ENCODE measurements at places on chromosomes 5 and 9.
A peak's percentile ranks its signal among the peaks of the same experiment; 100 is the strongest.

- DNase-seq: peak; percentile 11
Observed at GRCh38 chr9:23850242-23850689, 24.2 kb upstream of the ELAVL2 start.

DNA sequence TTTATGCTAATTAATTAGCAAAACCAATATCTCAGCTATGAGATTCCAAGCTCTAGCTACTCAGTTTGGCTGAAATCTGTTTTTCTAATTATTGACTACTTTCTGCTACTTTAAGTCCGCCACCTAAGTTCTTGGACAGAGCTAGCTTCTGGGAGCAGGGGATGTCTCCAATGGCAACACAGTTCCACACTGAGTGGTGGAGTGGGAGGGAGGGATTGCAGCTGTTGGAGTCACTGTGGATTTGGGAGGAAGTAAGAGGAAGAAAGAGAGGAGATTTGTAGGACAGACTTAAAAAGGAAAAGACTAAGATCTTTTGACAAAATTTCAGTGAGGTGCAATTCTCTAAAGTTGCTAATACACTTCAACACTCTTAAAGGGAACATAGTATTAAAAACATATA lies 450.8 kb downstream of the NFIB start:
- DNase-seq: no peak

DNA sequence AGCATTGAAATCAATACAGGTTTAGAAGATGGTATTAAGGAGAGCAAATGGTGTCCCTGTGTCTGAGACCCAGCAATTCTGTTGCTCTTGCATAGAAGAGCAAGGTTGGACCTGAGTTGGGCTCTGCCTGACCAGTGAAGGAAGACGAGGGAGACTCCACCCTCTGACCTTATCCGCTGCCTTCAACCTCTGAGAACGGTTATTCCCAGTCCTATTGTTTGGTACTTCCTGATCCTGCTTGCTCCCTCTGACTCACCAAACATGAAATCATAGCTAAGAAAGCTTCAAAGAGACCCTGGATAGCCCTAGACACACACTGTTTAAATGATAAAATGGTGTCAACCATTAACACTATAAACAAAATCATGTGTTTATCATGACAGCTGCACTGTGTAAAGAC lies 218.5 kb downstream of the PLK2 start:
- no peak for DNase-seq

GRCh38 chr5:90700299-90700698 lies 141.7 kb downstream of the ADGRV1 start:
- DNase-seq: no peak

DNA sequence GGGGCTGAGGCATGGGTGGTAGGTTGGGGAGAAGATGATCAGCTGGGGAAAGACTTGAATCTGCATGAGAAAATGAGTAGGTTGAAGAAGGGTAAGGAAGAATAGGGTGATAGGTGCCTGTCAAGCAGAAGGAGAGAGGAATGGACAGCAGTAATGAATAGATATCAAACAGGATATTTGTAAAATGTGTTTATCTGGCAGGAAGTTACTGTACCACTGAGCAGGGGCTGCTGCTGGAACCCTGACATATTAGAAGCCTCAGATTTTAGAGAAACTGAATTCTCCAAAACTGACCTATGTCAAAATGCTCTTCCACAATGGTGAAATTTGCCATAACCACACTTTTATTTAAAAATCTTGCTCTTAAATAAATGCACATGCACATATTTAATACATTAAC lies 41.0 kb downstream of the CCDC192 start:
- DNase-seq: no peak

DNA sequence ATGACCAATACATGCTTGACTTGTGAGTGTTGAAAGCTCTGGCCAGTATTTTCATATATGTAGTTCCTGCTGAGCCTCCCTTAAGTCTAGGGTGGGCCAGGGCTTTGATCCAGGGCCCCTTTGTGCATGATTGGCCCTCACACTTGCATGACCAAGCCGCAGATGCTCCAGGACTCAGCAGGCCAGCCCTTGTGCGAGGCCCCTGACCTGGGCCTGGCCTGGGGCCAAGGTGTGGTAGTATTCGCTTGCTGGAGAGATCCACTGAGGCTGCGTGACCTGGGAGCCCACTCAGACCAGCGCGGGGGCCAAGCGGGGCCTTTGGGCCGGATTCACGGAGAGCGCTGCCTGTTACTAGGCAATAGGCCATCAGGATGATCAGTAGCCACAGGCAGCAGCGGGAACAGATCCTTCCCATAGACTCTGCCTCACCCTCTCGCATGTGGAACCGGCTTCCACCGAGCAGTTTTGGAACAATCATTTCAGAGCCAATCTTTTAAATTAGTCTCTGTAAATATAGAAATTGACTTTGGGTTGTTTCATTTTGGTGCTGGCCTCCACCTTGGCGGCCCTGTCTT lies 79.0 kb upstream of the PTCH1 start:
- no peak for DNase-seq

DNA sequence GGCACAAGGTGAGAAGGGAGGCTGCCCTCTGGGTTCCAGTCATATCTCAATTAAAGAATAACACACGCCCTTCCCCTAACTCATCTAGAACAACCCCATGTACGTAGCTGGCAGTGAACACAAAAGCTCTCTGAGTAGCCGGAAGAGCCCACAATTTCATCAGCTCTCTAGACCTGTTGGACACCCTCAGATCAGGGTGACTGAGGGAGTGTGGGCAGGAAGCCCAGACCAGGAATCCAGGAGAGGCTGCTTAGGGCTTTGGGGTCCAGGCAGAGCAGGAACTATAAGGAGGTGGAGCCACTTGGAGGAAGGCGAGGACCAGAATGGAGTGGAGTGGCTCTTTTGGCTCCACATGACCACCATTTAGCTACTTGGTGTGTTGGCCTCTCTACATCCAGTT lies 237.4 kb downstream of the NR3C1 start:
- no peak for DNase-seq

DNA sequence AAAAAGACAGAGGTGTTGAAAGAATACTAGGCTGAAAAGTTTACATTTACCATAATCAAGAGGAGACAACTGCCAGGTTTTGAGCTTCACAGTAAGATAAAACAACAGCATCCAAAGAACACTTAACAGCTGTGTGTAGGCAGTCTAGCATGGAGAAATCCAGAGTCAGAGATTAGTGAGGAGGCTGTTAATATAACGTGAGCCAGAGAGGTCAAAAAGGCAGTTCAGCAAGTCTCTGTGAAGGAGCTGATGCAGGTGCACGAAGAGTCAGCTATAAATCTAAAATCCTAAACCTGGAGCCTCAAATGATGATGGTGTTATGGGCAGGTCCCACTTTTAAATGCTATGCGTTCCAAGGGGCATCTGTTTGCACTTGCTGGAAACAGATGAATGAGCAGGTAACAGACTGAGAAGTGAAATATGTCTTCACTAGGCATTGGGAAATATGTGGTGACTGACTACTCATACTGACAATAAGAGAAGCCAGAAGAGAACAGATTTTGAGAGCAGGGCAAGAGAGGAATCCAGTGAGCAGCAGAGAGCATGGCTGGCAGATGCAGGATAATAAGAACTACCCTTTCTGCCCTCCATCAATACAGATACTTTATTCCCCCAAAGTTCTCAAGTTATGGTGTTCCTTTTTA lies 8.7 kb downstream of the APTX start:
- DNase-seq: no peak

DNA sequence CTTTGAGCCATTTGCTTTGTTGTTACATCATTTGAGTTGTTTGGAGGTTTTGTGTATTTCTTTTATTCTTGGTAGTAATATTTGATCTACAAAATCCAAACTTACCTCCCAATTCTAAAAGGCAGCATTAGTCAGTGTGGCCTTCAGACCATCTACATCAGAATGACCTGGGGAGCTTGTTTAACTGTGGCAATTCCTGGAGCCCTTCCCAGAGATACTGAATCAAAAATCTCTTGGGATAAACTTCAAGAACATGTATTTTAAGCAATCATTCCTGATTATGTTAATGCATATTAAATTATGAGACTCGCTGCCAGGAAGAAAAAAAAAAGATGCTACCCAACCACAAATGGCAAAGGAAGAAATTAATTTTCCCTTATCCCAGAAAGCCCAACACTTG lies 268.9 kb upstream of the PDE4D start:
- DNase-seq: no peak

DNA sequence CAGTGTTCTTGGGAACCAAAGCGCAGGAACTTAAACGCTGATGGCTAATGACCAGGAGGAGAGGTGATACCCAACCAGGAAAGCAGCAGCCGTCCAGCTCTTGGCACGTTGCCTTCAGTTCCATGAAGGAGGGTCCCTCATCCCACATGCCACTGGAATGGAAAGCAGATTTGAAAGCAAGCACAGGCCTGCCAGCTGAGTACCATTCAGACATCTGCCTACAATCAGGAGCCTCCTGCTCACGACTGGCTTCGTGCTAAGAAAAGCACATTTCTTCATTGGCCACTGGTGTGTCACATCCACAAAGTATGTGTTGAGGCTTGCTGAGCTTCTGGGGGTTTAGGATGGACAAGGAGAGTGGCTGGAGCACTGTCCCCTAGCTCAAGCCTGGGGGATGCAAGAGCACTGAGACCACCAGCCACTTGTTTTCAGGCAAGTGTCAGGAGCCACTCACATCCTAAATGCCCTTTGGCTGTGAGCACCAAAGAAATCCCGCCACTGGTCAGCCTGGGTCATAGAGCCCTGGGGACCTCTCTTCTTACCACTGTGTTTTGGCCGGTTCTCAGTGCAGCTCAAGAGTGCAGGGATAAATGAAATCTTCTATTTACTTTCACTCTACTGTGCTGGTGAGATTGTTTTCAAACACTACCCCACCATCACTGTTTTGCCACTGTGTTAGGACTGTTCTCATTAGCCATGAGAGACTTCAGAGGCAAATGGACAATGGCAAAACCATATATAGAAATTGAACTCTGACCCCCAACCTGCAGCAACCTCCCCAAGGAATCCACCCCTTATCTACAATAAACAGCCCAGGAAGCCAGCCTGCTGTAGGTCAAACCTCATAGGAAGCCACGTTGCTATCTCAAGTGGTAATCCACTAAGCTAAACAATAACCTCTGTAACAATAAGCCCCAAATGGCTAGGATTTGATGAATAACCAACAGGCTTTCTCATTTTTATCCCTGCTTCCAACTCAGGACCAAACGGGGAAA lies 58.3 kb downstream of the MTX3 start:
- DNase-seq: peak; percentile 35

- peak; percentile 66 for DNase-seq
Observed at GRCh38 chr9:34546834-34547827, 24.3 kb upstream of the ENHO start.

GRCh38 chr9:137757139-137757538 lies 120.4 kb upstream of the CACNA1B start:
- no peak for DNase-seq

GRCh38 chr9:87886933-87887505 lies 4.3 kb downstream of the SPATA31E1 start:
- no peak for DNase-seq

- peak; percentile 31 for DNase-seq
Observed at GRCh38 chr9:116467740-116468351, 219.3 kb upstream of the TRIM32 start.

DNA sequence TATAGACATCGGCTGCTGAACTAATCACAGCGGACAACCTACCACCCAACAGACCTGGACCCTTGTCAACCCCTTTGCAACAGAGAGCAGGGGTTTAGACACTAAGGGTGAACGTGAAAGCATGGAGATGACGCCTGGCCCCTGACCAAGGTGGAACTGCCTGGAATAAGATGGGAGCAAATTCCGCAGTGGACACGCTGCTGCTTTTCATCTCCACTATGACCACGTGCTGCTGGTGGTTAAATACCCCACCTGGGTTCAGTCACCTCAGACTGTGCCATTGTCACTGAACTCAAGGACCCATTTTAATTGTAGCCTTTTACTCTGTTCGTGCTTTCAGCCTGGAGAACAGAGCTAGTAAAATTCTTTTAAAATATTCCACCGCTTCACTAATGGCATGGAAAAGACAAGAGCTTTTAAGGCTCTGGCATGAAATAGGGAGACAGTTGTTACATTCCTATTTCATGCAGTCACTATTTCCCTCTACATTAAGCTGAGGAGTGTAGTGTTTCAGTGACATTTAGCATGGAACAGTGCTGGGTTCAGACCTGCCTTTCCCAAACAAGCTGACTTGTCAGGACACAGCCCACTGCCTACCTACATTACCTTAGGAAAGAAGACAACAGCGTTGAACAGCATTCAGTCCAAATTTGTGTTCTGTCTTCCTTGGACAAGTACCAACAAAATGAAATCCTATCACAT lies 96.8 kb downstream of the ANKRD18B start:
- peak; percentile 85 for DNase-seq

DNA sequence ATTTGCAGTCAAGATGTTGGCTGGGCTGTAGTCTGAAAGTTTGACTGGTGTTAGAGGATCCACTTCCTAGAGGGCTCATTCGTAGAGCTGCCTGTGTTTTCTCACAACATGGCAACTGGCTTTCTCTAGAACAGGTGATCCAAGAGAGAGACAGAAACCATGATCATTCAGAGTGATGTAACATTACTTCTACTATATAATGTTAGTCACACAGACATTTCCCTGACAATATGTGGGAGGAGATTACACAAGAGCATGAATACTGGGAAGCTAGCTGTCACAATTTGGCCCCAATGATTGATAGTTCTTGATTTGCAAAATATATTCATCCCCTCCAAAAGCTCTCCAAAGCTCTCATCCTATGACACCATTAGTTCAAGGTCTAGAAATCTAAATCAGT lies 10.9 kb upstream of the TMEM161B start:
- no peak for DNase-seq

DNA sequence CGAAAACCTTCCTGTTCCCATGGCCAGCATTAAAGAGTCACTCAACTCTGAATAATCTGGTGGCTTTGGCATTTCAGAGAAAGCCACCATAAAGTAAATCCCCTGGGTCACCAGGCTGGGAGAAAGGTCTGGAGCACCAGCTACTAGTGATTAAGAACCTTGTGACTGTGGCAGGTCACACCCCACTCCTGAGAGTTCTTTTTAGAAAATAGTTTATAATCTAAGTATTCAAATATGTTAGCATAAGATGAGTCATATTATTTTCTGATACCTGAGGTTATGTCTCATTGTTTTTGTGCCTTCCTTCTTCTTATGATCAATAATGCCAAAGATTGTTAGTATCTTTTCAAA lies 351.7 kb downstream of the ARRDC3 start:
- DNase-seq: no peak

- DNase-seq: no peak
Observed at GRCh38 chr5:76696251-76696650, 19.7 kb upstream of the F2R start.

GRCh38 chr5:140317859-140318258 lies 15.0 kb upstream of the PFDN1 start:
- DNase-seq: peak; percentile 61

- DNase-seq: peak; percentile 68
Observed at GRCh38 chr9:35114840-35115628, 628 bp downstream of the ATOSB start.
